ENCODE measurements at places on chromosomes 4 and X.

DNA sequence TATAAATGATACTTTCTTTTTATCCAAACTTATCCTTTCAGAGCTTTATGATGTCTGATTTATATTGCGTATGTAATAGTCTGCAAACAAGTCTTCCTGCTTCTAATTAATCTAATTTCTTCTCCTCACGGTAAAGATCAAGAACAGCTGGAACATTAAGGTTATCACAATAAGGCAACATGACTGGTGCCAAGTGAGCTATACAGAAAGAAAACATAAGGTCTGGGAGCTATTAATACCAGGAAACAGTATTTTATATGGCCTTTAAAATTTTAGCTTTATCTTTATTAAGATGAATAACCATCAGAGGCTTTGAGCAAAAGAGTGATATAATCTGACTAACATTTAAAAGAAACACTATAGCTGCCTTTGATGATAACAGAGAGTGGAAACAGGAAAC, 28.7 kb upstream of the CABS1 start:
- no peak for DNase-seq

GRCh38 chr4:153084224-153084979, 119.8 kb upstream of the TRIM2 start:
- no peak for DNase-seq

GRCh38 chr4:102388611-102389010, 43.3 kb upstream of the SLC39A8 start:
- DNase-seq: no peak

- DNase-seq: no peak
Measured at GRCh38 chrX:37425370-37425769, 76.2 kb downstream of the PRRG1 start.

- DNase-seq: no peak
Measured at GRCh38 chr4:122614621-122615020, 6.2 kb downstream of the IL21 start.

DNA sequence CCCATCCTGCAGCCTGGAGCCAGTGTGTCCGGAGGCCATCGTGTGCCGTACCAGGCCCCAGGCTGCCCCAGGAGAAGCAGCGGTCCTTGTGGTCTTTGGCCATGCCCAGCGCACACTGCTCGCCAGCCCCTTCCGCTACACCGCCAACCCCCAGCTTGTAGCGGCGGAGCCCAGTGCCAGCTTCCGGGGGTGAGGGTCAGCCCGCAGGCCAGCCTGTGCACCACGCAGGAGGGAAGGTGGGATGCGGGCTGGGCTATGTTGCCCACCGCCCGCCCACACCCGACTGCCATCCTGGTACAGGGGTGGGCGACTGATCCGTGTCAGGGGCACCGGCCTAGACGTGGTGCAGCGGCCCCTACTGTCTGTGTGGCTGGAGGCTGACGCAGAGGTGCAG, 7.6 kb upstream of the SRPK3 start:
- DNase-seq: no peak

DNA sequence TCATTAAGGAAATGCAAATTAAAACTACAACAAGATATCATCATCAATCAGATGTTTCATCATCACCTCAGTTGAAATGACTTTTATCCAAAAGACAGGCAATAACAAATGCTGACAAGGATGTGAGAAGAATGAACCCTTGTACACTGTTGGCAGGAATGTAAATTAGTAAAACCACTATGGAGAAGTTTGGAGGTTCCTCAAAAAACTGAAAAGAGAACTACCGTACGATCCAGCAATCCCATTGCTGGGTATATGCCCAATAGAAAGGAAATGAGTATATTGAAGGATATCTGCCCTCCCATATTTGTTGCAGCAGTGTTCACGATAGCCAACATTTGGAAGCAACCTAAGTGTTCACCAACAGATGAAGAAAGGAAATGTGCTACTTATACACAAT, 50.6 kb upstream of the STARD8 start:
- DNase-seq: no peak

GRCh38 chr4:169492436-169493163, 119.8 kb downstream of the NEK1 start:
- DNase-seq: no peak

- no peak for DNase-seq
Measured at GRCh38 chr4:78100060-78100459, 42.9 kb downstream of the FRAS1 start.

DNA sequence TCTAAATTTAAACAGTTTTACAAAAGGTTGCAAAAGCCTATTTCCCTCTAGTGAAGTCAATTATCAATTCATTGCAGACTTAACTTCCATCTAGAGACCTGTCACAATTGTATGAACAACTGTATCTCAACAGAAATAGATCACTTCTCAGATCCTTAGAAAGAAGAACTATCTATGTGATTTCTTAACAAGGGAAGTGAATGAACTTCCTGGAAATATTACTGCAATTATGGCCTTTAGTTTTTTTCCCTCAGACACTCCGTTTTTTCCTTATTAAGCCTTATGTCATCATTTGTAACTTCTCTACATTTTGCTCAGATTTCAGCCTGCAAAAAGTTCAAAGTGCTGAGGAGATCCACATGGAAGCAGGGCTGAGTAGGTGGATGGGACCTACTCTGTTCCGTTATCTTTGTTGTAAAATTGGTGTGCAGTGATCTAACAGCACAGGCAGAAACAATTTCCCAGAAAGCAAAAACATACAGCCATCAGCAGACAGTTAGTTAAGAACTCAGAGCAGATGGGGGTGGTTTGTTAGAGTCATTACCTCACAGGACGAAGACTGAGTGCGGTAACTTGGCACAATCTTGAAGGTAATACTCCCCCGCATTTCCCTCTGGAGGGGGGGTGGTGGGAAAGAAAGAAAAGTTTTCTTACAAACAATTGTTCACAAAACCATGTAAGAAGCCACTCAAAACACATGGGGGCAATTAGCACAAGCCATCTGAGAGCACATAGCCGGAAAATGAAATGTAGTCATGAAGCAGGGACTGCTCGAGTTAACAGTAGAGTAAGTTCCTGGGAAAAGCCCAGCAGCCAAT, 112.3 kb downstream of the NYX start:
- DNase-seq: no peak

DNA sequence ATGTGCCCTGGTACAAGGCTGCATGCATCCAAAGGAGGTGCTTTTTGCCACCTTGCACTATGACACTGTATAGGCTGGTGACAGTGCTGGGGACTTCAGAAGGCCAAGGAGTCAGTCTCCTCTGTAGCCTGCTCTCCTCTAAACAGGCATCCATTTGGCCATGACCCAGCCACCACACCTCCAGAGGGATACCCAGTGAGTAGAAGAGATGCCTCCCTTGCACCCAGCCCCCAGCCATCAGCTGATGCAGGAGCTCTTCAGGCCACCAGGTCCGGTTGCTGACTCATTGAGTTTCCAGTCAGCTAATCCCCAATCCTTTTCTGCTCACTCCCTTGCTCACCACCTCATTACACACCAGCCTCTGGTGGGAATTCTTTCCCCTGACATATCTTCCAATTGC, 99.8 kb downstream of the PJA1 start:
- DNase-seq: no peak

DNA sequence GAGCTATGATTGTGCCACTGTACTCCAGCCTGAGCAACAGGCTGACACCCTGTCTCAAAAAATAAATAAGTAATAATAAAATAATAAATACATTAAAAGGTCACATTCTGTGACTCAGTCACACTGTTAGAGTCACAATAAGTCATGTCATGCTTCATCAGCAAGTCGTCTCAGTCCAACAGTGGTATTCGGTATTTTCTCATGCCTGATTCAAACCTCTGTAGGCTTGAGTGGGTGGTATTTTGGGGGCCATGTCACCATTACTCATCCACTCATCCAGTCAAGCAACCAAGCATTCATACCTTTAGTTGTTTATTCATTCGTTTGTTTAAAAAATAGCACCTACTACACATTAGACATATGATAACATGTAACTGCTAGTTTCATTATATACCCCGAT, 46.9 kb downstream of the SUPT20HL2 start:
- DNase-seq: no peak

- DNase-seq: no peak
Measured at GRCh38 chr4:49063670-49064069, 77.6 kb downstream of the CWH43 start.

DNA sequence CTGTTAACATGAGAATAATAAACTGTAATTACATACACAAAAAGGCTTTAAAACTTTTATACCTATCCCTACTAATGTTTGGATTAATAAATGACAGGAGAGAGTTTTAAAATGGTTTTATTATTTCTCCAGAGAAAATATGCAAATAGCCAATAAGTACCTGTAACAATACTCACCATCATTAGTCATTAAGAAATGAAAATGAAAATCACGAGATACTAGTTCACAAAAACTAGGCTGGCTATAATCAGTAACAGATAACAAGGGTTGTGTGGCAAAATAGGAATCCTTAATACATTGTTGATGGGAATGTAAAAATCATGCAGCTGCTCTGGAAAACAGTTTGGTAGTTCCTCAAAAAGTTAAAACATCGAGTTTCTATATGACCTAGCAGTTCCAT, 25.2 kb upstream of the AP1AR start:
- no peak for DNase-seq
